CD4-positive, alpha-beta T cell treated with Interleukin-17A for 4 hours (primary cell): ENCODE measurements at places on chromosomes 16 and 17.

DNA sequence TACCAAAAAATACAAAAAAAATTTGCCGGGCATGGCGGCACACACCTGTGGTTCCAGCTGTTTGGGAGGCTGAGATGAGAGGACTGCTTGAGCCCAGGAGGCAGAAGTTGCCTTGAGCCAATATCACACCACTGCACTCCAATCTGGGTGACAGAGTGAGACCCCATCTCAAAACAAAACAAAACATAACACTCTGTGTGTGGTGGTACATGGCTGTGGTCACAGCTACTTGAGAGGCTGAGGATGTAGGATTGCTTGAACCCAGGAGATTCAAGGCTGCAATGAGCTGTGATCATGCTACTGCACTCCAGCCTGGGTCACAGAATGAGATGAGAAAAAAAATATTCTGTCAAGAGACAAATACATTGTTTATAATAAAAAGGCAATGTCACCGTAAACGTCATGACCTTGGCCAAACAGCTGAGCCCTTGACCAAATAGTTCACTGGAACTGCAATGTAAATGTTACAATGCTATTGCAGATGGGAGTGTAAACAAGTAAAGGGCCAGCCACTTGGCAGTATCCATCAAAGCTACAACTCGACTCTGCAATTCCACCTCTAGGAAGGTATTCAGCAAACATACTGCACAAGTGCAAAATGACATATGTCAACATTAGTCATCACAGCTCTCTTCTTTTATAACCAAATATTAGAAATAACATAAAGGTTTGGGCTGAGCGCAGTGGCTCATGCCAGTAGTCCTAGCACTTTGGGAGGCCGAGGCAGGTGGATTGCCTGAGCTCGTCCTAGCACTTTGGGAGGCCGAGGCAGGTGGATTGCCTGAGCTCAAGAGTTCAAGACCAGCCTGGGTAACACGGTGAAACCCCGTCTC lies 16.9 kb downstream of the EARS2 start:
- no peak for DNase-seq

DNA sequence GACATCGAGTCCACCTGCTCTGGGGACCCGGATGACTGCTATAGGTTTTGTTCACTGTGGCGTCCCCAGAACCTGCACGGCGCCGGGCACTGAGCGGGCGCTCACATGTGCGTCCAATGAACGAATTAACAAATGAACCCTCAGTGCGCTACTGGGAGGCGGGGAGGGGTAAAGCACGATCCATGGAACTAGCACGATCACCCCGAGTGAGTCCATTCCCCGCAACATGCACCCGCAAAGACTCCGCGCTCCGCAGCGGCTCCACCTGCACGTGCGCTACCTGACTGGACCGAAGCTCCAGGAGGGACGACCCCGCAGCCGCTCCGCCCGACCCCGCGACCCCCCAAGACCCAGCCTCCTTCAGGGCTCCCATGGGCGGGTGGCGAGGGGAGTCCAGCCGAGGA lies 491 bp downstream of the TRAP1 start:
- DNase-seq = peak; percentile 30

DNA sequence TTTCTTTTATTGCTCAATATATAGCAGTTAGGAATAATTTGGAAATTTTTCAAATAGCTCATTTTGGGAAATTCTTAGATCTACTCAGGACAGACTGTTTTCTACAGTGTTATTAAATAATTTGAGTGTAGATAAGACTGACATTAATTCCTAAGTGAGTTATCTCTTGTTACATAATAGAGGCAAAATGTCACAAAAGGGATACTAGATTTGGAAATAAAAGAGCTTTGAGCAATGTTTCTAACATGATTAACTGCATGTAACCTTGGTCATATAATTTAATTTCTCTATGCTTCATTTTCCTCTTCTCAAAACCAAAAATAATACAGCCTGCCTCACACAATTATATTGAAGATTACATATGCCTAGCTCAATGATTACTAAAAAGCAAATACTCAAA lies 16.3 kb upstream of the KIF2B start:
- DNase-seq = no peak

- no peak for DNase-seq
These were observed 22.3 kb downstream of the FOXN1 start for GRCh38 chr17:28528327-28529012.

DNA sequence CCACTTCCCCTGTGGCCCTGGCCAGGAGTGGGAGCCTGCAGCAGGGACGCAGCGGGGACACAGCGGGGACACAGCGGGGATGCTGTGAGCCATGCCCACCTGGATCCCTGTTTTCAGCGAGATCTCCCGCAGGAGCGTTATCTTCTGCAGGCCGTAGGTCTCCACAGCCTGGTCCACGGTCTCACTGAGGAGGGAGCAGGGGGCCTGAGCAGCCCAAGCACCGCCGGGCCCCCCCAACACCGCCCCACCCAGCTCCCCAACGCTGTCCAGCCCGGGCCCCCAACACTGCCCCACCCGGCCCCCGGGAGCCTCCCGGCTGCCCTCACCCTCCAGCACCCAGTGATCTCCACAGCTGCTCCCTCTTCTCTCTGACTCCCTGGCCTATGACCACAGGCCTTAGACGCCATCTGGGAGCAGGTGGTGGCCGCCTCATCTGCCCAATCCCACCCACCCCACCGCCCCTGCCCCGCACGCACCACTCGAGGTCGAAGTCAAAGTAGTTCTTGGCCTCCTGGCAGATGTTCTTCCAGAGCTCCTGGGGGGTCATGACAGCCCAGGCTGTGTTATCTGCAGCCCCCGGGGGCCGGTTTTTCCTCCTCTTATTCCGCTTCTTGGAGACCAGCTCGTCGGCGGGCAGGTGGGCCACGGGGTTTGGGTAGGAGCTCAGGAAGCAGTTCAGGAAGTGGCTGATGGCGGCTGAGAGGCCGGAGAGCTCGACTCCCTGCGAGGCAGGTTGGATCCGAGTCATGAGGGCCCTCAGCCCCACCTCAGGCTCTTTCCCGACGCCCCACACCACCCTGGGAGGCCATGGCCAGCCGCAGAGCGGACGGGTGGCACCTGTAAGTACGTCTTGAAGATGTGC lies 17.0 kb downstream of the CLUH start:
- DNase-seq = no peak

- DNase-seq = peak; percentile 90
These were observed 13.5 kb downstream of the SPATA32 start for GRCh38 chr17:45248132-45248957.

DNA sequence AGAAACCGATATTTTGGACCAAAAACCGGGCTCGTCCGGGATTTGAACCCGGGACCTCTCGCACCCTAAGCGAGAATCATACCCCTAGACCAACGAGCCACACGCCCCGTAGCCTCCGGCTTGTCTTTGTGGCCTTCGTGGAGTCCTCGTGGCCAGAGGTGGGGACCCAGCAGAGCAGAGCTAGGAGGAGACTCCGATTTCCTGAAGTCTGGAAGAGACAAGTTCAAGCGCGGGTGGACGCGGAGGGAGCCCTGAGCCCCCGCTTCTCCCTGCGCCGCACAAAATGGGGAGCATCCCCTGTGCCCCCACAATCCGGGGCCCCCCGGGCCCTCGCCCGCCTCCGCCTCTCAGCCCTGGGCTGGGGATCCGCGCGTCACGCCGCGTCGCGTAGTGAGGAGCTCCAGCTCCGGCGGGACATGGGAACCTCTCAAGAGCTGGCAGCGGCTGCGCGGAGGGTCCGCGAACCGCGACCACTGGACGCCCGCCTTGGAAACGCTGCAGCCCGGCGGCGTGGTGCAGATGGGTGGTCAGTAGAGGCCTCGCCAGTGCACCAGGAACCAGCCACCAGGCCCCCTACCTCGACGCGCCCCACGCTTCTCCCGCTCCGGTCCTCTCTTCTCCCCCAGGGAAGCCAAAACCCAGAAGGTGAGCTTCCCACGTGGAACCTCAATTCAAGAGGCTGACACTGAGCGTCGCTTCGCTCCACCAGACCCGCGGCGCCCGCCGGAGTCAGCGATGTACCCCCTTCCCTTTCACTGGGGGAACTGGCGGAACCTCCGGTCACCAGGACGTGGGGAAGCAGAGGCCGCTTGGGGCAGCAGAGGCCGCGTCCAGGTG lies 5.2 kb upstream of the OR1F1 start:
- DNase-seq = peak; percentile 54

GRCh38 chr16:47705266-47705665 lies 244.1 kb downstream of the PHKB start:
- DNase-seq = no peak
